Activated CD4-positive, alpha-beta memory T cell treated with anti-CD3 and anti-CD28 coated beads, Interleukin-2, amount 10 ng/mL, durations not matched to agents 7 days and 5 days (primary cell): ENCODE measurements at places on chromosomes 2 and 18. TPM values are rescaled to one million over a fixed set of nuclear protein-coding genes. Genes with fewer than 3 reads are reported as not detected.

DNA sequence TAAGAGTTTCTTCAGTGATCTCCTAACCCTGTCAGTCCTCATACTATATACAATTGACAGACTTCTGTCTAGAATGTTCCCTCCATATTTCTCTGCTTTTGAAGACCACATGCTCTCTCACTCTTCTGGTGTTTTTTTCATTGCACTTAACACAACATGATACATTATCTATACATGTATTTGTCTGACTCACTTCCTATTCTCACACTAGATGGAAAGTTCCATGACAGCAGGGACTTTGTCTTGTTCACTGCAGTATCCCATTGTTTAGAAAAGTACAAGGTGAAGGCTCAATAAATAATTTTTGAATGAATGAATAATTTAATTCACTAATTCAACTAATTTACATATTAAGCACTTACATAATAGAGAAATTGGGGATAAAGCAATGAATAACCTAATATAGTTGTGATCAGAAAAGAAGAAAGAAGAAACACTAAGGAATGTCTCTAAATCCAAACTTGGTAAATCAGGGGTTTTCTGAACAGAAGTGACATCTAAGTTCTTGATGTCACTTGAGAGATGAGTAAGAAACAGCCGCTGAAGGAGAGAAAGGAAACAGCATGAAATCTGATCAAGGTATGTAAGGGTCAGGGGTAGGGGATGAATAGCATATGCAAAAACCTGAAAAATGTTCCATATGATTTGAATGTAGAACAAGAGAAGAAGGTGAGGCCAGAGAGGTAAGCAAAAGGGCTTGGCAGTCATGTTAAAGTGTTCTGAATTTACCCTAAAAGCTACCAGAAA, 42.4 kb downstream of the MBD2 start:
- DNase-seq = no peak

GRCh38 chr18:59696311-59697235, 650 bp downstream of the CCBE1 start:
- no peak for DNase-seq

- no peak for DNase-seq
Measured at GRCh38 chr2:118249531-118249930, 161.3 kb downstream of the INSIG2 start.

GRCh38 chr2:241366678-241367077, 10.6 kb downstream of the FARP2 start:
- no peak for DNase-seq

DNA sequence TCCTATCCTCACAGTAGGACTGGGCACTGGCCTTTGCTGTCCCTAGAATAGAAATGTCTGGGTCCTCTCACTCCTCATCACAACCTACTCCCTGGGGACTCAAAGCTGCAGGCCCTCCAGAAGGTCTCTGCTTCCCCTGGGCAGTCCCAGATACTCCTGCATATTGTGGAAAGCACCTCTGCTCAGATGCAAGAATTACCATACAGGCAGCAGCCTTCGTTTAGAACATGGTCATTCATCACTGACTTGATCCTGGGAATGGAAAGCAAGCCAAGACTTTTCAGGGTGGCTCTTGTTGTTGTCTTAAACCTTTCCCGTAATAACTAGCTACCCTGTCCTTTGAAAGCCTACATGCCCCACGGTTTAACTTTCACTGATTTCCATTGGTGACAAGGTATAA, 53.1 kb upstream of the NPAS2 start:
- DNase-seq = no peak

GRCh38 chr2:158893026-158893425, 75.4 kb upstream of the TANC1 start:
- no peak for DNase-seq

DNA sequence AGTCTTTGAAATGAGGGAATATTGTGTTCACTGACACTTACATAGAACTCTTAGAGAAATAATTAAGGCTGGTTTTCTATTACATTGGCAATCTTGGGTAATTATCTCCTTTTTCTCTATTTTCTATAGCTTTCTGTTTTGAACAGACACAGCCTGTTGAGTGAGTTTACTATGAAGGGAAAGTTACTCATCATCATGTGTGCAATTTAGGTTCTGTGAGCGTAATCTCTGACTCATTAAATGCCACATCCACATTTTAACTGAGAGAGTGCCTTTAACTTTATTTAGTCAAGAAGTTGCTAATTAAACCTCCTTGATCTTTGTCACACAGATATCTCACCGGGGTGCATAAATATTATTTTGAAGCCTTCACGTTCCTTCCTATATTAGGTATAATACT, 174.0 kb upstream of the SLC8A1 start:
- DNase-seq = no peak

DNA sequence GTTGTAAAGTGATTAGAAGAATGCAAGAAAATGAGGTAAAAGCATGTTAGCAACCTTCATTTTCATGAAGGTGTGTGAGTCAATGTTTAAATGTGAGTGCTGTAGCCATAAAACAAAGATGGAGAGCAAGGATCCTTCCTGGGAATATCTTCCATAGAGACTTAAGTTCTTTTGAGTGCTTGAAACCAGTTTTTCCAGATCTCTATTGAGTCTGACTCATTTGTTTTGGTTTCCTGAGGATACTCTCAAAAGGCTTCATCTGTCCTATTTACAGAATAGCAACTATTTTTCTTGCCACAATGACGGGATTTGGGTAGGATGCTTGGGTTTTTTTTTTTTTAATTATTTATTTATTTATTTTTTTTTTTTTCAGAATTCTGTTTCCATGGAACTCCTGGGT, 45.9 kb upstream of the ASB1 start:
- no peak for DNase-seq

DNA sequence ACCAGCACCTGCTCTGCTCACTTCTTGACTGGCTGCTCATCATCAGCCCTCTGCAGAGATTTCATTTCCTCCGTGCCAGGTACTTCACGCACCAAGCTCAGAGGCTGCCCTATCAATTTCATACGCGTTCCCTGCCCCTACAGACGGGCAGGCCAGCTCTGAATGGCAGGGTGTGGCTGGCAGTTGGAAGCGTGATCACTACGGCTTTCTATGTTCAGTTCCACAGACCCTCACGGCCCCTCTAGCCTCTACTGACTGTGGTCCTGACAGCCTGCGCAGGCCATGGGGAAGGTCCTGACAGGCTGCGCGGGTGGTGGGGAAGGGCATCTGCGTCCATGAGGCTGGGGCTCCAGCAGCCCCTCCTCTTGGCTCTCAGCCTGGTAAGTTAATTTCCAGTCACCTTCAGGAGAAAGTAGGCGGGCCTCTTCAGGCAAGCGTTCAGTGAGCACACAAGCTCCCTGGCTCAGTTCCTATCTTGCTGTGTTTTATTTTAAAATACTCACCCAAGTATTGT, 154.8 kb downstream of the ZNF236 start:
- DNase-seq = peak; percentile 14

AGXT gene
- total RNA-seq = not detected

MC2R gene
- total RNA-seq = not detected

RRM2 gene
- 570 TPM for total RNA-seq

SIX2 gene
- total RNA-seq = not detected
